ENCODE measurements at places on chromosomes 7 and 10.

DNA sequence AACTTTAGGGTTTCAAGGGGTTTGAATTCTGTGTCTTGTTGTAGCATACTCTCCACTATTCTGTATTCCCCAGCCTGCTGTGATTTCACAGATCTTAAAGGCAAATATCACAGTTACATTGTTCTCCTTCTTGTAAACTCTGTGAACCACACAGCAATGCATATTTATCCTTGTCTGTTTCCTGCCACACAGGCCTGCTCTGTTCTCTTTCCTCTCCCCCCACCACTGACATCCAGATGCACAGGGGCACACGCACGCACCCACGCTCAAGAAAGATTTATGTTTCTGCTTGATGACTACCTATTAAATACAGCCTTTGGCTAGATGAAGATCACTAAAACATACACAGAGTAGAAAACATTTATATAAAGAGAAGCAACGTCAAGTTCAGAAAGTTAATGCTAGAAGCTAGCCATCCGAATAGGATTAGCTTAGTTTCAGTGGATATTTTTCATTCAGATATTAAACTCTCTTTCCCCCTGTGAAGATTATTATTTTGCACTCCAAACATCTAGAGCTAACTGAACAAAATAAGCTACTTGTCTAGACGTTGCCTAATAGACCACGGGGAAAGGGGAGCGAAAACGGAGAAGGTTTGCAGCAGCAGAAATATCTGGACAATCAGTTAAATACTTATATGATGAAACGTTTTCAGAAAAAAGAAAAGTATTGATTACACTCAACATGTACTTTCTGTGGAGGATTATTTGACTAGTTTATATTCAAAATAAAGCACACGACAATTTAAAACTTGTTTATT is 193.1 kb upstream of the SEMA3C start:
- no peak for DNase-seq

DNA sequence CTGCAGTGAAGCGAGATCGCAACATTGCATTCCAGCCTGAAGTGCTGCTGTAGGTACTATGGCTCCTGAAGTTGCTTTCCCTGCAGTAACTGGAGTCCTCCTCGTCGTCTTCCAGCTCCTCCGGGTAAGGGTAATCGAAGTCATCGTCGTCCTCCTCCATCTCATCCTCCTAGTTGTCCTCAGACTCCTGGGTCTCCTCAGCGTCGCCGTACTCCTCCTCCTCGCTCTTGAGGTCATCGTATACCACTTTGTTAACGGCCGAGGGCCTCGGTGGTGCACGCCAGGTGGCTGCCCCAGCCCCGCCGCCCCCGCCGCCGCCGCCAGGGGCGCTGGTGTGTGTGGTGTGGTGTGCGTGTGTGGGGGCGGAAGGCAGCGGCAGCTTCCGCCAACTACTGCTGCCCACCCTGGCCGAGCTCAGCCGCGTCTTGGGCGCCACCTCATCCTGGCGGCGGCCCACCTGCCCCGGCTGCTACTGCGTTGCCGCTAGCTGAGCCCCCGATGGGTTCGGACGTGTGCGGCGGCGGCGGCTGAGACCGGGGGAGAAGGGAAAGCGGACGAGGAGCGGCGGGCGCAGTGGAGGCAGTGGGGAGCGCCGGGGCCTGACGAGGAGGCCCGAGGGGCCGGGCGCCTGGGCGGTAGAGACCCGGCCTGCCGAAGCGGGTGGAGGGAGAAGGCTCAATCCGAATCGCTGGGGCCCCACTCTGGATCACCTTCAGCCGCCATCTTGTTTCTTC is 11.8 kb upstream of the ACBD5 start:
- DNase-seq = peak; percentile 87

DNA sequence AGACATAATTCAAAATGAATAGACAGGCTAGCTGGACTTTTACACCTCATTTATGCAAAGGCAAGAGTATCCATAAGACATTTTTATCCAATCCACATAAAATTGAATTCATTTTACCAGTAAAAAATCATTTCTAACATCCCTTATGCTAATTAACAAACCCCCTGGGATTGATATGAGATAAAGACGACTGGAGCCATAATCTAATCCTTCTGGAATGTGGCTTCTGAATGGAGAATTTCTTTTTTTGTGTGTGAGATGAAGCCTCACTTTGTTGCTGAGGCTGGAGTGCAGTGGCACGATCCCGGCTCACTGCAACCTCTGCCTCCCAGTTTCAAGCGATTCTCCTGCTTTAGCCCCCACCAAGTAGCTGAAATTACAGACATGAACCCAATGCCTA is 90.4 kb downstream of the AKR1D1 start:
- no peak for DNase-seq

DNA sequence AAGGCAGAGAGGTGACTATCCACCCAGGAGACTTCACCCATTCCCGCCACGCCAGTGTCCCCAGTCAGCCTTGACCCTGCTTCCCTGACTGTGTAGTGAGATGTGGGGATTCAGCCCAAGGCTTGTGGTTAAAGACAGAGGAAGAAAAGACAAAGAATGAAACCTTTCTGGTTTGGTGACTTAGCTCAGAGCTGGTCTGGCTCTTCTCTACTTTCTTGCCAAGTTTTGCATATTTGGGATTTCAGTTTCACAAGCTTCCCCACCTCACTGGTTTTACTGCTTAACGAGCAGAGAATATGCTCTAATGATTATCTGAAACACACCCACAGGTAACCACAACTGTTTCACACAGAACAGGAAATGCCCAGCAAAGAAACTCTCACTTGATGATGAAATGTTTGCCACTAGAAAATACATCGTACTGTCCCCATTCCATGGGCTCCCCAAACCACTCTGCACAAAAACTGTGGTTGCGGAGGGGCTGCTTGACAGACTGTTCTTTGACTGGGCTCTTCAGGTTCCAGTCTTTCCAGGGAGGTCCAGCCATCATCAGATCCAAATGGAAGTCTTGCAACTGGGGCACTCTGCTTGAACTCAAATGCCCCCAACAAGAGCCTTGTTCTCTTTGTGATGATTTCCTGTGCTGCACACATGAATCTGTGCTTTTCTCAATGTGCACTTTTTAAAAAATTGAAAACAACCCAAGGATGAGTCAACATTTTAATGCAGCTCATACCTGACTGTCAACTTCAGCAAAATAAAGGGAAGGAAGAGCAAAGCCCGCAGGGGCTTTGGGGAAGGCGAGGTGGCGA is 95.5 kb downstream of the CTBP2 start:
- peak; percentile 81 for DNase-seq

GRCh38 chr10:122018491-122018890 is 29.5 kb downstream of the TACC2 start:
- DNase-seq = no peak

GRCh38 chr10:15316871-15317464 is 54.1 kb downstream of the FAM171A1 start:
- DNase-seq = no peak

- no peak for DNase-seq
These were observed 20.7 kb downstream of the MXI1 start for GRCh38 chr10:110228066-110228465.

DNA sequence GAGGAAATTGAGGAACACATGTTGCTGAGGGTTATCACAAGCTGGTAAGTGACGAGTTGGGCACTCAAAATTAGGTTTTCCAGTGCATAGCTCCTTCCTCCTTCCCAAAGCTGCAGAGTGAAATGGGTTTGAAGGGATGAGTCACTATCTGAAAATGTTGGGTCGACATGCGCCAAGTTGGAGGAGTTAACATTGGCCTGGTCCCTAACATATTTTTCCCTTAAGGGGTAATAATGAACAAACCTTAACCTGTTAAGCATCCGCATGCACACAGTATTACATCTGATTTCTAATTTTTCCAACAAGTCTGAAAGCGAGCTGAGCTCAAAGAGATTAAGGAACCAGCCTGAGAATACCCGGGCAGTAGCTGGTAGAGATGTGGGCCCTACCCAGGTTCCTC is 20.7 kb upstream of the TECTB start:
- no peak for DNase-seq

GRCh38 chr7:22702516-22702915 is 24.5 kb upstream of the IL6 start:
- DNase-seq = no peak

GRCh38 chr7:128831178-128831993 is 1.2 kb downstream of the FLNC start:
- DNase-seq = no peak

DNA sequence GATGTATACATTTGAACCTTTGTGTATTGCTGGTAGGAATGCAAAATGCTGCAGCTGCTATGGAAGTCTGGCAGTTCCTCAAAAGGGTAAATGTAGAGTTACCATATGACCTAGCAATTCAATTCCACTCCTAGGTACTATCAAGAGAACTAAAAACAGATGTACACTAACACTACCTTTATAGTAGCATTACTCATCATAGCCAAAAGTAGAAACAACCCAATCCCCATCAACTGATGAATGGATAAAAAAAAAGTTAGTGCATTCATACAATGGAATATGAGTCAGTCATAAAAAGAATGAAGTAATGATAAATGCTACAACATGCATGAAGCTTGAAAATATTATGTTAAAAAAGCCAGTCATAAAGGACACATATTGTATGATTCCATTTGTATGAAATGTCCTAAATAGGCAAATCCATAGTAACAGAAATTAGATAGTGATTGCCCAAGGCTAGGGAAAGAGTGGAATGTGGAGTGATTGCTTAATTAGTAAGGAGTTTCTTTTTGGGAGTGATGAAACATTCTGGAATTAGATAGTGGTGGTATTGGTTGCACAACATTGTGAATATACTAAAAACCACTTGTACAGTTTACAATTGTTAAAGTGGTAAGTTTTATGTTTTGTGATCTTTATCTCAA is 96.4 kb upstream of the AOAH start:
- DNase-seq = no peak

DNA sequence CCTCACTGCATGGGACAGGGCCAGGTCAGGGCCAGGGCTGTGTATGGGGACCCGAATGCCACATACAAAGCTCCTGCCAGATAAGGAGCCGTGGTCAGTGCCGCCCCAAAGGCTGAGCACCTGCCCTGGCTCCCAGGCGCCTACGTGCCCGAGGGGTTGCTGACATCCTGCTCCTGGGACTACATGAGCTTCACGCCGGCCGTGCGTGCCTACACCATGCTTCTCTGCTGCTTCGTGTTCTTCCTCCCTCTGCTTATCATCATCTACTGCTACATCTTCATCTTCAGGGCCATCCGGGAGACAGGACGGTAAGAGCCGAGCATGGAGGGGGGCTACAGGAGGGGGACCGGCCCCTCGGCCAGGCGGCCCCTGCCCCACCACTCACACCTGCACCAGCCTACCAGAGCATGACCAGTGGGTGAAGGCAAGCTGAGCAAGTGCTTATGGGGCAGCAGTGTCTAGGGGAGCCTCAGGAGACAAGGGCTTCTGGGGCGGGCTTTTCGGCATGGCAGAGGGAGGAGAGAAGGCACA is 4.9 kb downstream of the OPN4 start:
- no peak for DNase-seq

DNA sequence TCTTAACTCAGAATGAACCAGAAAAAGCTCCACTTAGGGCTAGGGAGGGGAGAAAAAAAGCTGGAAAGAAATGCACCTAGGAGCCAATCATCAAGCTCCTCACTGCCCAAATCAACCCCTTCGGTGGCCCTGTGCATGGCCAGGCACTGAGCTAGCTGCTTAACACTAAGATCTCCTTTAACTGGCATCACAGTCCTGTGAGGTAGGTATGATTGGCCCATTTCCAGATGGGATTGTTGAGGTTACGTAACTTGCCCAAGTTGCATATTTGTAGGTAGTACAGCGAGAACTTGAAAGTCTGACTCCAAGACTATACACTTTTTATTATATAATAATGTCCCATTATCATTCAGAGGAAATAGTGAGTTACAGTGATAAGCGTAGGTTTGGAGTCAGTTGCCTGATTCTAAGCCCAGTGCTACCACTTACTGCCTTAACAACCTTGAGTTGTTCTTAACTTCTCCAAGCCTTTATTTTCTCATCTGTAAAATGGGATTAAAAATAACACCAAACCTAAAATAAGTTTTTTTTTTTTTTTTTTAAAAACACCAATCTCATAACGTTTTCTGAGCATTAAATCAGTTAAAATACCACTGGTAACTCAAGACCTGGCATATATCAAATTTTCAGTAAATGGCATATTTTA is 37.2 kb upstream of the ACSL5 start:
- no peak for DNase-seq

- DNase-seq = no peak
These were observed 995.2 kb downstream of the KCNMA1 start for GRCh38 chr10:76642358-76642757.

- DNase-seq = no peak
These were observed 23.4 kb downstream of the OR9A2 start for GRCh38 chr7:143003393-143004051.

- DNase-seq = no peak
These were observed 18.7 kb upstream of the ITGA8 start for GRCh38 chr10:15738270-15738925.

DNA sequence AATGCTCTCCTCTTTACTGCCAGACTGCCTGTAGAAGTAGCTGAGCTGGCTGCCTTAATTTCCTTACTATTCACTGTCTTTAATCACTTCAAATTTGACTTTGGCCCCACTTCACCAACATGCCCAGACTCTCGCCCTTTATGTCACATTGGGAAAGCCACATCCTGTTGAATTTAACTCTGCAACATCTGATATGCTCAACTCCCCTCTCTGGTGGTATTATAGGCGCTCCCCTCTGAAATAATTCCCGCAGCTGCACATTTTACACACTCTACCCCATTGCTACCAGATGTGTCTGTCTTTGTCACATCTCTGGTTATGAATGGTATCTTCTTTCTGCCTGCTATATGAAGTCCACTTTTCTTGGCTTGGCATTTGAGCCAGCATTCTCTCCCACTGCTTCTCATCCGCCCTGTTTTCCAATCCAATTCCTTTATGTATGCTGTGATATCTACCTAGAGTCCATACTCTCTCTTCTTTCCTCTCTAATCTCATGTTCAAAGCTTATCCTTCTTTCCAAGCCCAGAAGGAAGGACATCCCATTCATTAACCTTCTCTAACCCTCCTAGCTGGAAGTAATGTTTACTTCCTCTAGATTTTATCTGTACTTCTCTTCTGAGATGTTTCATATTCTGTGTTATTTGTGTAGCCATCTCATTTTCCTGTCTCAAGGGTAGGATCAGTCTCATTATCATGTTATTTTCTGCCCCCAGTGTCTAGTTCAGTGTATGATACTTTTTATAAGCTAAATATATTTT is 134.5 kb downstream of the ST7 start:
- no peak for DNase-seq

DNA sequence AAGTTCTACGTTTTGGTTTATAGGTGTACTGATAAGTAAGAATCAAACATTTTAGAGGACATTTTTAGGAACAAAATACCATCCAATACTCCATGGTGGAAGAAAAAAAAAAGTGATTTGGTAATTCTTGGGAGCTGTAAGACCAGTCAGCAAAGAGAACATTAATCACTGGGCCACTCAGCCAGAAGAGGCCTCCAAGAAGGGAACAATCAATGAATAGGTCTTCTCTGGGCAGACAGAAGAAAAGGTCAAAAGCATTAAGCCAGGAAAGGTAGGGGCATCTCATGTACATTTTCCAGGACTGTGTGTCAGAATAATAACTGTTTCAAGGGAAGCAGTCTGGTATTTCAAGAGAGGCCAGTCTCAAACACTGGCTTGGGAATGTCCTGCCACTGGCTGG is 190.4 kb upstream of the AGK start:
- DNase-seq = no peak

All from natural killer cell treated with Interleukin-12 subunit alpha and Interleukin-12 subunit beta and Interleukin-15 and Interleukin-18, amount 100 ng/mL, for 72 hours (primary cell).